ENCODE measurements at places on chromosomes 6 and 20. TPM values are rescaled to one million over a fixed set of nuclear protein-coding genes. Genes with fewer than 3 reads are reported as not detected.

PAK5 gene
- 0.11 TPM for total RNA-seq

FGD2 gene
- not detected for total RNA-seq

OPRM1 gene
- not detected for total RNA-seq

PRSS35 gene
- total RNA-seq, result 60.2 TPM

ZC3H12D gene
- 0.07 TPM for total RNA-seq

RTF2 gene
- 58.0 TPM for total RNA-seq

CENPQ gene
- 1.6 TPM for total RNA-seq

GRCh38 chr20:37042986-37043972 lies 52.5 kb downstream of the RBL1 start:
- no peak for DNase-seq
- no peaks in the 10 kb centered on the region for H3K27me3 ChIP-seq
- H3K4me3 ChIP-seq, result no peak overlapping the region
- no peak overlapping the region for H3K27ac ChIP-seq
- peaks cover 14% of the 10 kb centered on the region for H3K36me3 ChIP-seq

DNA sequence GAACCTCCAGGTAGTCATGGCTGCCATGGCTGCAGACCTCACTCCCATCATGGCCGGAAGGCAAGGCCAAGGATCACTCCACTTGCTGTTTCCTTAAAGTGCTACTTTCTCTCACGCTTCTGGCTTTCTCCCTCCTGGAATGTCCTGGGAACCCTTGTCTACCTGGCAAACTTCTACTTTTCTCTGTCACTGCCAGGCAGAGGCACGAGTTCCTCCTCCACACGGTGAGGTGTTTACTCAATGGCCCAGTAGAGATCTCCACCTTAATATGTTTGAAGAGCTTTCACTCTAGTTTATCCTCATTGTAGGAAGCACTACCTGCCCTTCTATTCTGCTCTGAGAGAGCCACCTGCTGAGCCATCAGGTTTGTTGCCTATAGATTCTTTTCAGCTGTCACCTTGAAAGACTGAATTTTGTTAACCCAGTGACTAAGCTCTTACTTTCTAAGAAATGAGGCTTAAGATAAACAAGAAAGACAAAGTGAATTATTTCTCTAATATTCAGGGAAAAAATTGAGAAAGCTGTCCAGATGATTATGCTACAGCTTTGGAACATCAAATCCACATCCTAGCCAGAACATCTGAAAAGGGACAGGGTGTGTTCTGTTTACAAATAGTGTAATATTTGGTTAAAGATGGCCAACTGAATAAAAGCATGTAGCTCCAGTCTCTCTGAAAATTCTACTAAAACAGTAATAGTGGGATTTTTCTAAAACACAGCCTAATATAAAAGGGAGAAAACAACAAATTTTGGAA lies 54.9 kb downstream of the PLAGL1 start:
- no peaks in the 10 kb centered on the region for H3K4me1 ChIP-seq
- no peak overlapping the region for H3K4me3 ChIP-seq

DNA sequence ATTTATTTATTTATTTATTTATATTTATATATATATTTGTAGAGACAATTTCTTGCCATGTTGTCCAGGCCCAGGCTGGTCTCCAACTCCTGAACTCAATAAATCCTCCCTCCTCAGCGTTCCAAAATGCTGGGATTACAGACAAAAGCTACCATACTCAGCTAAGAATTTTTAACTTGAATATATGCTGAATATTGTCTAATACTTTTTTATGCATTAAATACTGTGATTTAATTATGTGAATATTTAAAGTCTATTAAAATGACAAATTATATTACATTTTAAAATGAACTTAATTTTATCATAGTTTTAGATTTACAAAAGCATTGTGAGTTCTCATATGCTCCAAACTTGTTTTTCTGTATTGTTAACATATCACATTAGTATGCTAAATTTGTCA lies 1022.4 kb downstream of the GRIK2 start:
- no peak for DNase-seq
- no peaks in the 10 kb centered on the region for H3K36me3 ChIP-seq
- H3K27ac ChIP-seq, result no peak overlapping the region
- H3K4me1 ChIP-seq, result no peaks in the 10 kb centered on the region
- H3K27me3 ChIP-seq, result no peaks in the 10 kb centered on the region
- H3K4me3 ChIP-seq, result no peak overlapping the region

GRCh38 chr20:19275630-19276071 lies 63.2 kb downstream of the SLC24A3 start:
- no peaks in the 10 kb centered on the region for H3K27me3 ChIP-seq
- H3K27ac ChIP-seq, result no peak overlapping the region
- H3K4me3 ChIP-seq, result no peak overlapping the region
- no peaks in the 10 kb centered on the region for H3K4me1 ChIP-seq
- DNase-seq, result no peak

- no peak overlapping the region for H3K4me3 ChIP-seq
- no peaks in the 10 kb centered on the region for H3K36me3 ChIP-seq
- no peak overlapping the region for H3K27ac ChIP-seq
These were observed 388.4 kb upstream of the JARID2 start for GRCh38 chr6:14857501-14857900.

DNA sequence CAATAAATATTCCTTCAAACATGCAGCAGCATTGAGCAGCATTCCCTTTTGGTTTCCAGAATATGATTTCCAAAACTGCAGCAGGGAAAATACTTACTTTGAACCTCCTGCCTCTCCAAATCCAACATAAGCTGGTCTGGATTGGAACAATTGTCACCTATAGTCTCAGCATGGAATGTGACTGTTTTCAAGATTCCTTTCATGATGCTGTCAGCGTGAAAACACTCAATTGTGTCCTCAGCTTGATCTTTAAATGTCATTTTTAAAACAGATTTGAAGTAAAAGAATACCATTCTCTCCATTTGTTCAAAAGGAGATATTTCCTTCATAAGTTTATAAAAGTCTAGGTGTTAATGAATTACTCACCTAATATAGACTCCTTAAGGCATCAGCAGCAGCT lies 993.9 kb downstream of the EYS start:
- no peaks in the 10 kb centered on the region for H3K27me3 ChIP-seq
- H3K36me3 ChIP-seq, result no peaks in the 10 kb centered on the region
- H3K4me3 ChIP-seq, result no peak overlapping the region

GRCh38 chr20:43870484-43870883 lies 44.2 kb upstream of the TOX2 start:
- no peak overlapping the region for H3K27ac ChIP-seq
- no peaks in the 10 kb centered on the region for H3K4me1 ChIP-seq
- H3K4me3 ChIP-seq, result no peak overlapping the region

DNA sequence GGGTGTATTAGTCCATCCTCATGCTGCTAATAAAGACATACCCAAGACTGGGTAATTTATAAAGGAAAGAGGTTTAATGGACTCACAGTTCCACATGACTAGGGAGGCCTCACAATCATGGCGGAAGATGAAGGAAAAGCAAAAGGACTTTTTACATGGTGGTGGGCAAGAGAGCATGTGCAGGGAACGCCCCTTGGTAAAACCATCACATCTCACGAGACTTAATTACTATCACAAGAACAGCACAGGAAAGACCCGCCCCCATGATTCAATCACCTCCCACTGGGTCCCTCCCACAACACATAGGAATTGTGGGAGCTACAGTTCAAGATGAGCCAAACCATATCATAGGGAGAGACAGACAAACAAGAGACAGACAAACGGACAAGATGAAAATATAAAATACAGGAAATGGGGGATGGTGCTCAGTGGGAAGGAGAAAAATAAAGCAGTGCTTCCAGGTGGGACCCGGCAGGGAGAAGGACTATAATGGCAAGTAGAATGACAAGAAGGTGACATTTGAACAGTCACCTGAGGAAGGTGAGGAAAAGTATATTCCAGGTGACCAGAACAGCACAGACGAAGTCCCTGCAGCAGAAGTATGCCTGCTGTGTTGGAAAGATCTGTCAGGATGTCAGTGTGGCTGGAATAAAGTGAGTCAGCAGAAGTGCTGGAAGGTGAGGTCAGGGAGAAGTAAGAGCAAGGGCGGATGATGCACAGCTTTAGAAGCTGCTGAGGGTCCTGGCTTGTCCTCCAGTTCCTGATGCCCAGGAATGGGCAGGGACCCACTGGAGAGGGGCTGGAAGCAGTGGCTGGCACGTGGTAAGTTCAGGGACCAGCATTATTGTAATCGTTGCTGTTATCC lies 61.1 kb downstream of the SLC2A10 start:
- no peaks in the 10 kb centered on the region for H3K36me3 ChIP-seq
- H3K4me3 ChIP-seq, result no peak overlapping the region
- no peak overlapping the region for H3K27ac ChIP-seq
- H3K27me3 ChIP-seq, result no peaks in the 10 kb centered on the region

DNA sequence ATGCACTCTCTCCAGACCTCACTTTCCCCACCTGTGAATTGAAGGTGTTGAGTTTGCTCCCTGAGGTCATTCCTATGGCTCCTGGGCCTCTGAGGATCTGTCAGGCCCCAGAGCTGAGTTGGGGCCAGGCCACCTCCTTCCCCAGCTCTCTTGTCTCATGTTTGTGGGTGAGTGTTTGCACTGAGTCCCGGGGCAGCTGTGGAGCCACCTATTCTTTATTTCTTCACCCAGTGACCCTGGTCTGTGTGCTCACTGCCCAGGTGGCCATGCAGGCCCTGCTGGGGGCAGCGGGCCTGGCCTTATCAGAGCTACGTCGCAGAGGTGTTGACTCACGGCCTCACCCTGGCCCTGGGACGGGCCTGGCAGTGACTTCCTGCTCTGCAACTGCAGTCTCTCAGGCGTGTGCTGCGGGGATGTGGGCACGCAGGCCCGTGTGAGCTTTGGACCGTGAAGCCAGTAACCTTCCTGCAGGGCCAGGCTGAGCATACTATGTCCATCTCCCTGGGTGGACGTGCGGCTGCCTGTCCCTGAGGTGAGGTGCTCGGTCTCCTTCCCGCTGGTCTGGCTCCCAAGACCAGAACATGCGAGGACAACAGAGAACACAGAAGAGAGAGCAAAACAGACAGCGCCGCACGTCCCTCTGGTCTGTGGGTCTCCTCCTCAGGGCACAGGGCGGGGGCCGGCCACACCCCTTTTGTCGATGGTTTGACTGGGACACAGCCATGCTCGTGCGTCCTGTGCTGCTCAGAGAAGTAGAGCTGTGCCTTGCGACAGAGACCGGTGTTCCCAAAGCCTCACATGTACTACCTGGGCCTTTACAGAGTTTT lies 12.1 kb downstream of the TMEM181 start:
- no peaks in the 10 kb centered on the region for H3K27me3 ChIP-seq
- no peak for DNase-seq
- H3K36me3 ChIP-seq, result peaks cover 3% of the 10 kb centered on the region
- peaks cover 28% of the 10 kb centered on the region for H3K4me1 ChIP-seq

GRCh38 chr20:1945660-1946059 lies 48.2 kb downstream of the PDYN start:
- H3K36me3 ChIP-seq, result no peaks in the 10 kb centered on the region
- no peak for DNase-seq

DNA sequence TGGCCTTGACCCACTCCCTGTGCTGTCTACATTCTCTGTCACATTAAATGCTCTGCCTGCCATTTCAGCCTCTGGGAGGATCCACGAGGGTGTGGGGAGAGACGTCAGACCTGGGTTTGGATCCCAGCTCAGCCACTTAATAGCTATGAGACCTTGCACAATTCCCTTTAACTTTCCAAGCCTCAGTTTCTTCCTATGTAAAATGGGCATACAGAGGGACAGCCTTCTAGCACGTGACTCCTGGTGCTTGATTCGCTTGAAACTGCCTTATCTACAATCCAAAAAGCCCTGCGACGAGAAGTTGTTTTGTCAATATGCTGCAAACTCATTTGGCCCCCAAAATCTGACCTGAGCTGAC lies 40.0 kb downstream of the TOX2 start:
- H3K4me3 ChIP-seq, result no peak overlapping the region
- no peak for DNase-seq
- H3K4me1 ChIP-seq, result no peaks in the 10 kb centered on the region
- no peaks in the 10 kb centered on the region for H3K27me3 ChIP-seq
- no peaks in the 10 kb centered on the region for H3K36me3 ChIP-seq
- H3K27ac ChIP-seq, result no peak overlapping the region

- H3K27me3 ChIP-seq, result no peaks in the 10 kb centered on the region
- DNase-seq, result no peak
- no peak overlapping the region for H3K4me3 ChIP-seq
- H3K36me3 ChIP-seq, result peaks cover 36% of the 10 kb centered on the region
- no peaks in the 10 kb centered on the region for H3K4me1 ChIP-seq
These were observed 7.4 kb downstream of the TBP start for GRCh38 chr6:170561555-170561954.

DNA sequence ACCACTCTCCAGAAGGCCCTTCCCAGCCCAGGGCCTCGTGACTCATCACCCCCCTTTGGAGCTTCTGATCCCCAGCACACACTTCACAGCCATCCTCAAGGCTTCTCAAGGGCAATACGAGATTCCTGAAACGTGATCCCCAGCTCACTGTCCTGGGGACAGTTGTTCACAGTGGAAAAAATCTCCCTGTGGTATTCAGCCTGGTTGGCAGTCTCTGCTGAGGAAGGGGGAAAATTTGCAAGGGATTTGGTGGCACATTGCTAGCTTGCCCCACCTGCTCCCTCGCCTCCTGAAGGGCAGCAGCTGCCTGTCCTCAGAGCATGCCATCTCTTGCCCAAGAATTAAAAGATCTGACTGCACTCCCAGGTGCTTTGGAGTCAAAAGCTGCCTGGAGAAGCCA lies 20.7 kb upstream of the PKHD1 start:
- DNase-seq, result no peak
- H3K36me3 ChIP-seq, result no peaks in the 10 kb centered on the region
- no peak overlapping the region for H3K4me3 ChIP-seq
- H3K4me1 ChIP-seq, result no peaks in the 10 kb centered on the region
- no peak overlapping the region for H3K27ac ChIP-seq

- no peak overlapping the region for H3K27ac ChIP-seq
- H3K4me3 ChIP-seq, result no peak overlapping the region
- DNase-seq, result peak; percentile 12
These were observed 179.8 kb downstream of the TASP1 start for GRCh38 chr20:13458860-13459451.

GRCh38 chr6:38284802-38285394 lies 354.8 kb downstream of the BTBD9 start:
- H3K27me3 ChIP-seq, result no peaks in the 10 kb centered on the region
- H3K27ac ChIP-seq, result no peak overlapping the region

- H3K4me3 ChIP-seq, result no peak overlapping the region
- DNase-seq, result peak; percentile 99
- no peak overlapping the region for H3K27ac ChIP-seq
- no peaks in the 10 kb centered on the region for H3K36me3 ChIP-seq
These were observed 223.6 kb upstream of the CITED2 start for GRCh38 chr6:139597771-139598755.

DNA sequence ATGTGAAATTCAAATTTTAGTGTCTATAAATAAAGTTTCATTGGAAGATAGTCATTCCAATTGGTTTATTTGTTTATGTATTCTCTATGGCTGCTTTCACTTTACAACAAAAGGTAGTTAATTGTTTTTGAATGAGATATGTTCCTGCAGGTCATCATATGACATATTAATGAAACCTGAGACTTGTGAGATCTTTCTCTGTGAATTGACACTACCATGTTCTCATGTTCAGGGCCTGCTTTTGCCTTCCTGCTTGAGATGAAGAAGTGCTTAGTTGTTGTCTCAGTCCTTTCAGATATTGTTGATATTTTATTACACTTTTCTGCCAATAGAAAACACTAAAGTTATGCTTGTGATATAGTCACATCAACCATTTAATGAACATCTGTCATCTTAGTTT lies 132.5 kb downstream of the UTRN start:
- no peaks in the 10 kb centered on the region for H3K27me3 ChIP-seq
- no peak for DNase-seq
- H3K36me3 ChIP-seq, result no peaks in the 10 kb centered on the region
- H3K27ac ChIP-seq, result no peak overlapping the region

- no peaks in the 10 kb centered on the region for H3K4me1 ChIP-seq
- H3K27ac ChIP-seq, result no peak overlapping the region
- H3K27me3 ChIP-seq, result no peaks in the 10 kb centered on the region
- H3K4me3 ChIP-seq, result no peak overlapping the region
- peak; percentile 82 for DNase-seq
These were observed 21.9 kb upstream of the RREB1 start for GRCh38 chr6:7085911-7086310.

Measured in cardiac muscle cell (in vitro differentiated cells and primary cell).